ENCODE measurements at places on chromosomes 4 and X.

DNA sequence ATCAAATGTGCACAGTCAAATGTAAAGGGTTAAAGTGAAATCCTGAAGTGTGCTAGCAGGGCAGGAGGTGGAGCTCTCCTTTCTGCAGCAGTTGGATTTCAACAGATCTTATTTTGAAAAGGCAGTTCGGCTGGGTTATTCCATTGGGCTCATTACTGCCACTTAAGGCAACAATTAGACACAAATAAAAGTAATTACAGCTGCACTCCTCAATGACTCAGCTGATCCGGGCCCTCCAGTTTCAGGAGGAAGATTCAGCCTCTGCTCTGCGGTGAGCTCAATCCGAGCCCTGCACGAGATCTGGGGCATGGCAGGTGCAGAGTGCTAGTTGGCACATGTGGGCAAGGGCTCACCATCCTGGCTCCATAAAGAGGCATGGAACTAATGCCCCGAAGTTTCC, 85.4 kb downstream of the PHKA2 start:
- DNase-seq, result peak; percentile 33

DNA sequence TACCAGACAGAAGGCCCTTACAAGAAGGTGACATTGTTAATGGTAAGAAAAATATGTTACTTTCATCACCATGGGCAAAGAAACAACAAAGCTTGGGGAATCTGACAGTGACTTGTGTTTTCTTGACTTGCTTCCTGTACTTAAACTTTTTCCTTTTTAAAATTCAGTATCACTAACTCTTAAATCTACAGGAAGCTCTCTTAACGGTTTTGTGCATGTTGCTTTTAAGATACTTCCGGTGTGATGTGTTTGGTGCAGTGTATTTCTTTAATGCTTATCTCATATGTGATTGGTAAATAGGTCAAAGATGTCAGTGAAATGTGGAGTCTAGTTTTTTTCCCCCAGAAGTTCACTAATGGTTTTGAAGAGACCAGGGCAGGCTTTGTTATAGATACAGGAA, 45.2 kb downstream of the ADH5 start:
- DNase-seq, result no peak

DNA sequence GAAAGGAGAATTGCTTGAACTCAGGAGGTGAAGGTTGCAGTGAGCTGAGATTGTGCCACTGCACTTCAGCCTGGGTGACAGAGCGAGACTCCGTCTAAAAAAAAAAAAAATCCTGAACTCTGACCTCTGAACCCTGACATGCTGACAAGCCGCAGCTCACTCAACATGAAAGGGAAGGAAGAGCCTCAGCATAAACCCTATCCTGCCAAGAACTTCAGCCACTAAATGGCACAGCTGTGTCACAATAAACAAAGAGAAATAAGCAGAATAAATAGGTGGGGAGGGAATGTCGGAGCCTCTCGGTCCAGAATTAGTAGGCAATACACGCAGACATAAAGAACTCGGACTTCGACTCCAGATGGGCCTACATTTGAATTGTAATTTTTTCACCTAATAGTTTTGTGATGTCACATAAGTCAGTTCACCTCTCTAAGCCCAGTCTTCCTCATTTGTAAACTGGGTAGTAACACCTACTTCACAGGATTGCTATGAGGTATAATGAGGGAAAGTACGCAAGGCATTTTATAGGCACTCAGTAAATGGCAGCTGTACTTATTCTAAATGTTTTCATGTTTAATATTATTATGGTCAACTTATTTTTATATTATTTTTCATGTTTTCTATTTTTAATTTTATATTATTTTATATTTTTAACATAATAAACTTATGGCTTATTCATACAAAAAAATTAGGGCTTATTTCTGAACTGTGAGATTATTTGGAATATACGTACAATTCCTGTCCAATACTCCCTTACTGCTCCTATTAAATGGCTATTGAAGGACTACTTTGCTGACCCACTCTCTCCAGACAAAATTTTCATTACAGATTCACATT, 243.4 kb downstream of the SCFD2 start:
- peak; percentile 16 for DNase-seq

DNA sequence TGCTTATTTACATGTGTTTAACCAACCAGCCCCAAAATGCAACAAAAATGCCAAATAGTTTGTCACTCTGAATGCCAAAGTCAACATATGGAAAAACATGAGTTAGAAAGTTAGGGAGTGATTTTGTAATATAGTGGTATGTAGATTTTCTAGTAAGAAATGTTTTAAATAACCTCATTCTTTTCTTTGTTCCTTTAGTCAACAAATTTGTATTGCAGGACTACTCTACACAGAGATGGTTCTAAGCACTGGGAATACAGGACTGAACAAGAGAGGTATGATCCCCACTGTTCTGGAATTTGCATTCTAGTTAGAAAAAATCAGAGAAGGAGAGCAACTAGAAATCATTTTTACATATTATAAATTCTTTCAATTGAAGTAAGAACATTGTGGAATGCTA, 218.8 kb upstream of the ANXA10 start:
- no peak for DNase-seq

DNA sequence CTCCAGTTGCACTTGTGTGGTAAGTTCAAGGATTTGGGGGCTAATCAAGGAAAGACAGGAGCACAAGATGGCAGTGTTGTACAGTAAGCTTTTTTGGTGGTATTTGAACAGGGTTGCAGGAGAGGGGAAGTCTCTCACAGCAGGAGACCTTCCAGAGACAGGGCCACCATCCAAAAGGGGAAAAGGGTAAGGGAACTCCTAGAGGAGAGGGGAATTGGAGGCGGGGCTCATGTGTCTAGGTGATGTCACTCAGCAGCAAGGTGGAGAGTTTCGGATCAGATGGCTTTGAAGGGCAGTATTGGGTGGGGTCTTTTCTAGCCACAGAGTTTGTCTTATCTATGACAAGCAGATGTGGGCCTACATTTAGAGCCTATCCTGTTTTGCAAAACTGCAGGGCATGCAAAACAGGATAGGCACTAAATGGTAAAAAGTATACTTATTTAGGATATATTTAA, 13.4 kb upstream of the RNF175 start:
- DNase-seq, result no peak

GRCh38 chr4:1866189-1866661, 5.0 kb upstream of the NSD2 start:
- DNase-seq, result no peak

GRCh38 chrX:37959212-37960021, 46.9 kb upstream of the SYTL5 start:
- no peak for DNase-seq

- no peak for DNase-seq
Observed at GRCh38 chr4:1112821-1113182, 562 bp downstream of the RNF212 start.

DNA sequence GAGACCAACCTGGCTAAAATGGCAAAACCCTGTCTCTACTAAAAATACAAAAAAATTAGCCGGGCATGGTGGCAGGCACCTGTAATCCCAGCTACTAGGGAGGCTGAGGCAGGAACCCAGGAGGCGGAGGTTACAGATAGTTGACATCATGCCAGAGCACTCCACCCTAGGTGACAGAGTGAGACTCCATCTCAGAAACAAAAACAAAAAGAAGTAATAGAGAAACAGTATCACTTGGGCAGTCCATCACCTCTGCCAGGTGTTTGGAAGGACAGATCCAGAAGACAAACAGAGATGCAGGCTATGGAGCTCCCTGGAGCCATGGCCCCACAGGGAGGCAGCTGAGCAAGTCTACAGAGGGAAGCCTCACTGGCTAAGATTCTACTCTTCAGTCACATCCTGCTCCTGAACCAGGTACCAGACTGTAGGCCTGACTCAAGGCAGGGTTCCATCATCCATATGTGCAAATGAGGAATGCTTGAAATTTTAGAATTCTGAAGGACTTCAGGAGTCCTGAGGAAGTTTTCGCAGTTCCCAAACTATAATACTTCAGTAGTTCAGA, 81.4 kb upstream of the CPEB2 start:
- no peak for DNase-seq

DNA sequence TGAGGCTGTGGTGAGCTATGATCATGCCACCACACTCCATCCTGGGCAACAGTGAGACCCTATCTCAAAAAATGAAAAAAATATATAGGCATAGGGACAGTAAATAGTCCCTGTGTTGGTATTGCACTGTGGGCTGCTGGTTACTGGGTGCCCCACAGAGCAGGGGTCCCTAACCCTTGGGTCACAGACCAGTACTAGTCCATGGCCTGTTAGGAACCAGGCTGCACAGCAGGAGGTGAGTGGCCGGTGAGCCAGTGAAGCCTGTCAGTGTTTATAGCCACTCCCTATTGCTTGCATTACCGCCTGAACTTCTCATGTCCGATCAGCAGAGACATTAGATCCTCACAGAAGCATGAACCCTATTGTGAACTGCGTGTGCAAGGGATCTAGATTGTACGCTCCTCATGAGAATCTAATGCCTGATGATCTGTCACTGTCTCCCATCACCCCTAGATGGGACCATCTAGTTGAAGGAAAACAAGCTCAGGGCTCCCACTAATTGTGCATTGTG, 106.5 kb downstream of the TNIP2 start:
- no peak for DNase-seq

GRCh38 chr4:54050214-54050904, 14.0 kb downstream of the CHIC2 start:
- DNase-seq, result no peak

- DNase-seq, result no peak
Observed at GRCh38 chr4:94711635-94712034, 46.1 kb upstream of the BMPR1B start.

DNA sequence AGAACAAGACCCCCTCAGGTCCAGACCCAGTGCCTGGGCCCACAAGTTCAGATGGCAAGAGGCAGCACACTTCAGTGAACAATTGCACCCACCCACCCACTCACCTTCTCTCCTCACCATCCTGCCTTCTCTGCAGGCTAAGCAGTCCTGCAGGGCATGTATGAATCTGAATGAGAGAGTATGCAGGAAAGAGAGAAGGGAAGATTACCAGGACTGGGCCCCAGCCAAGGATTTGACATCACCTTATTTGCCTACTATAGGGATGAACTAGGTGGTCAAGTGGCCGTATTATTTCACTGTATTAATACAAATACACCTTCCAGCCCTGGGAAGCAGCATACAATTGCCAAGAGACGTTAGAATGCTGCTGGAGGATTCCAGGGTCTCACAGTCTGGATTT, 2.1 kb upstream of the ZNF141 start:
- no peak for DNase-seq

DNA sequence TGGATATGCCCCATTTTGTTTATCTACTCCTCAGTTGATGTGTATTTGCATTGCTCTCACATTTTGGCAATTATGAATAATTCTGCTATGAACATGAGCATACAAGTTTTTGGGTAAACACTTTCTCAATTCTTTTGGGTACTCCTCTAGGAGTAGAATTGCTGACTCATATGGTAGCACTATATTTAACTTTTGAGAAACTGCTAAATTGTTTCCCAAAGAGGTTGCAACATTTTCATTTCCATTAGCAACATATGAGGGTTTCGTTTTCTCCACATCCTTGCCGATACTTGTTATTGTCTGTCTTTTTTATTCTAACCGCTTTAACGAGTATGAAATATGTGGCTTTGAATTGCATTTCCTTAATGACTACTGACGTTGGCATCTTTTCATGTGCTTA, 185.4 kb downstream of the TSPAN5 start:
- DNase-seq, result no peak

DNA sequence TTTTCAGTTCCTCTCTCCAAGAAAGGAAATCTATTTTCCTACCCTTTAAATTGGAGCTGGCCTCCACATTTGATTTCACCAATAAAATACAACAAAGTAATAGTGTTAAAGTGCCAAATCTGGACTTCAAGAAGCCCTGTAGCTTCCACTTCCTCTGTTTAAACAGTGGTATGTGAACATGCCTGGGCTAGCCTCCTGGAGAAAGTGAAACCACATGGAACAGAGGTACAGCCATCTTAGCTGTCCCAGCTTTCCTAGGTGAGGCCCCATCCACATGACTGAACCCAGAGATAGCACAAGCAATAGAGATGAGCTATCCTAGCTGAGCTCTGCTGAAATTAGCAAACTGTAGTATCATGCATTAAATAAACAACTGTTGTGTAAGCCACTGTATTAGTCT, 131.8 kb upstream of the VCX start:
- DNase-seq, result no peak

GRCh38 chr4:41640906-41641305, 102.9 kb downstream of the LIMCH1 start:
- DNase-seq, result no peak

Data from putamen (tissue), 1 donor.